ENCODE measurements at places on chromosomes 2 and 18. TPM values are rescaled to one million over a fixed set of nuclear protein-coding genes. Genes with fewer than 3 reads are reported as not detected.

Gene STPG4
- not detected for total RNA-seq

- no peaks in the 10 kb centered on the region for H3K27me3 ChIP-seq
- no peak for DNase-seq
- no peak overlapping the region for H3K4me3 ChIP-seq
- no peak overlapping the region for H3K27ac ChIP-seq
- no peaks in the 10 kb centered on the region for H3K4me1 ChIP-seq
Measured at GRCh38 chr2:224801360-224801759, 85.2 kb upstream of the CCDC195 start.

DNA sequence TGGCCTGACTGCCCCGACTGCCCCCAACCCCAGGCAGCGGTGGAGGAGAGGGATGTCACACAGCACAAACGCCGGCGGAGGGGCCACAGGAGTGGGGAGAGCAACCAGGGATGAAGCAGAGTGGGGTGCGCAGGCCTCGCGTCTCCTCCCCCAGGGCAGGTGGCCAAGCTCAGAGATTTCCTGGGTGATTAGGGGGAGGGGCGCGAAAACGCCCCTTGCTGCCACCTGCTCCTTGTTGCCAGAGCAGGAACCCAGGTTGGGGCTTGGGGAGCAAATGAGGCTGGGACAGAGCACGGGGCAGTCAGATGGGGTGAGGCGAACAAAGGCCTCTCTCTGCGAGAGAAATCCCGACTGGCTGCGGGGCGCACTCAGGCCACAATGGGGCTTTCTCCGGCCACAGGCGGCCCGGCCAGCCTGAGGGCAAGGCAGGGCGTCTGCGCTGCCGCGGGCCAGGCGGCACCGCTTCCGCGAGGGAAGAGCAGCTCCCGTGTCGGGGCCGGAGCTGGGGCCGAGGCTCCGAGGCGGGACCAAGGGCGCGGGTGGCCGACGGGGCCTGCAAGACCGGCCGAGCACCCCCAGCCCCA lies 11.5 kb downstream of the TEX44 start:
- DNase-seq, result no peak
- peak overlapping the region; percentile 94 for H3K27ac ChIP-seq
- H3K4me1 ChIP-seq, result peaks cover 70% of the 10 kb centered on the region
- H3K4me3 ChIP-seq, result peak overlapping the region; percentile 64

Gene AKAIN1
- total RNA-seq, result not detected

DNA sequence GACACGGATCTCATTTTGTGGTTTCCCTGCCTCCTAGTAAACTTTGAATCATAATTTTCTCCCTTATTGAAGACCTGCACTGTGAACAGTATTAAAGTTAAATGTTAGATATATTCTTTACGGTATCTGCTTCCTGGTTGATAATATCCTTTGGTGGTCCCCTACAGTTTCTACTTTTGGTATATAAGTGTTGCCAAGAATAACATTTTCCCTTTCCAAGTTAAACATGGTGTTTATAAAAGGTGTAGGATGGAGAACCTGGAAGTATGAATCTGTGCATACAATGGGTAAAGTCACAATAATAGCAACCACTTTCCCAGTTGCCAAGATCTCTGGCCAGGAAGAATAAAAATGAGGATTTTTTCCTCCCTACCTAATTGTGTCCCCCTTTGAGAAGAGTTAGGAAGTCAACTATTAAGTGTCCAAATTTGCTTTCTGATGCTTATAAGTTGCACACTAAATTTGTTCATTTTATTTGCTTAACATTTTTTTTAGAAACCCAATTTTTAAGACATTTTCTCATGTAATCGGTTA lies 201.0 kb upstream of the STK17B start:
- no peak overlapping the region for H3K4me3 ChIP-seq
- peaks cover 14% of the 10 kb centered on the region for H3K4me1 ChIP-seq
- H3K27me3 ChIP-seq, result no peaks in the 10 kb centered on the region
- peak overlapping the region; percentile 37 for H3K27ac ChIP-seq

Gene DIPK1C
- 0.50 TPM for total RNA-seq

Gene ID2
- 149 TPM for total RNA-seq

DNA sequence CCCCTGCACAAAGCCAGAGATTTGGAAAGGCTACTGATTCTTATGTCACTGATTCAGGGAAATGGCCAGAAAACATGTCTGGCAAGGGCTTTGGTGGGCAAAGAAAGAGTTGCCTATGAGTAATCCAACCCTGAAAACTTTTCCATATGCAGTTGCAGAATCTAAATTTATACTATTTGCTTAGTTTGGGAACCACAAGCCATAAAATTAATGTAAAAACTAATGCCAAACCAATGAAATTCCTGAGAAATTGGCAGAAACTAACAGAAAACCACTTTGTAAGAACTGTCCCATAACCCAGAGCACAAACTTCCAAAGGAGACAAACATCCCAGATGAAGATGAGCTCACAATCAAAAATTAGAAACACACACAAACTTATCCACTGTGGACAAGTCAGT lies 48.8 kb downstream of the TCF4 start:
- H3K36me3 ChIP-seq, result no peaks in the 10 kb centered on the region
- H3K27ac ChIP-seq, result no peak overlapping the region
- H3K27me3 ChIP-seq, result no peaks in the 10 kb centered on the region
- no peak for DNase-seq

DNA sequence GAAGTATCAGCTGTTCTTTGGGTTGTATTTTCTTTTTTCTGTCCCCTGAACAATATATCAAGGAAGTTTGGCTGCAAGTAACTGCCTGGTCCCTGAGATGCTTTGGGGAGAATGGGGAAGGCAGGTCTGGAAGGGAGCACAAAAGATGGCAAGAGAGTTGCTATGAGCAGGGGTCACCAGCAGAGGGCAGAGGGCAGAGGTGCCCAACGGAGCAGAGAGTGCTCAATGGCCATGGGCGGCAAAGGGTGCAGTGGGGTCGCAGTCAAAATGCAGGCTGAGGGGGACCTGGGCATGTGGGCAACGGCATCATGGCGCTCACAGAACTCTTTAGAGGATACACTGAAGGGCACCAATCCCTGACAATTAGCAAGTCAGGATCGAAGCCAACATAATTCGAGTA lies 107.7 kb upstream of the ATP8B1 start:
- H3K4me3 ChIP-seq, result no peak overlapping the region
- no peaks in the 10 kb centered on the region for H3K4me1 ChIP-seq
- H3K36me3 ChIP-seq, result no peaks in the 10 kb centered on the region
- no peak for DNase-seq

- H3K4me1 ChIP-seq, result no peaks in the 10 kb centered on the region
- H3K27me3 ChIP-seq, result no peaks in the 10 kb centered on the region
- H3K4me3 ChIP-seq, result no peak overlapping the region
- no peak overlapping the region for H3K27ac ChIP-seq
- DNase-seq, result no peak
- peaks cover 98% of the 10 kb centered on the region for H3K36me3 ChIP-seq
Measured at GRCh38 chr2:60794271-60794863, 38.3 kb downstream of the PAPOLG start.

Gene EVA1A
- total RNA-seq, result 0.69 TPM

DNA sequence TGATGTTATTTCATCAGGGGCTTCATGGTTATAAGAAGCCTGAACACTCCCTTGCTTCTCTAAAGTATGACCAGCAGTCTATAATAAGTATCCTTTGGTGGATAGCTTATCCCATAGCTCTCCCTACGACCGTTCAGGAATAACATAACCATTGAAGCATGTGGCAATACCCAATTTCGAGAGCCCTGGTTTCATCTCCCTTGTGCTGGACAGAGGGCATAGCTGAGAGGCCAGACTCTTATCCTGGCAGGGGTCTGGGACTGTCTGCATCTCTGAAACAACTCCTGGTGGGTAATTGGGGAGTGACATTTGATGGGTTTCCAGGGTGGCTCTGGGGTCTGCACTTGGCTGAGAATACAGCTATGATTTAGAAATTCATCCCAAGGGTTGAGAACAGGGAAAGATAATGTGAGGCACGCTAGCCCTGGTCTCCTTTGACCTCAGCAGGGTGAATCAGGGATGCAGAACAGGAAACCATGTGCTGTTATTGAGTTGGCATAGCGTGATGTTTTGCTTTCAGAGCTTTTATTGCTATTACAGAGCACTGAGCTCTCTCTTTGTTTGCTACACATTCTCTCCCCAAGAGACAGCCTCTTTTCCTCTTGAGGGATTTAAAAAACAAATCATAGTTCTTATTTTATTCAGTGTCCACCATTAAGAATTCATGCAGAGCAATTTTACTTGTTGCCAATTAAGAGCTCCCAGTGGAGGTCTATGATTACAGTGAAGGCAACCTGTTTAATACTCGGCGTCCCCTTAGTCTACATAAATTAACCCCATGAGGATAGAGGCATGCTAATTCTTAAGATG lies 274.5 kb downstream of the NCKAP5 start:
- no peaks in the 10 kb centered on the region for H3K4me1 ChIP-seq
- no peak overlapping the region for H3K4me3 ChIP-seq
- DNase-seq, result no peak
- no peaks in the 10 kb centered on the region for H3K27me3 ChIP-seq
- no peaks in the 10 kb centered on the region for H3K36me3 ChIP-seq

DNA sequence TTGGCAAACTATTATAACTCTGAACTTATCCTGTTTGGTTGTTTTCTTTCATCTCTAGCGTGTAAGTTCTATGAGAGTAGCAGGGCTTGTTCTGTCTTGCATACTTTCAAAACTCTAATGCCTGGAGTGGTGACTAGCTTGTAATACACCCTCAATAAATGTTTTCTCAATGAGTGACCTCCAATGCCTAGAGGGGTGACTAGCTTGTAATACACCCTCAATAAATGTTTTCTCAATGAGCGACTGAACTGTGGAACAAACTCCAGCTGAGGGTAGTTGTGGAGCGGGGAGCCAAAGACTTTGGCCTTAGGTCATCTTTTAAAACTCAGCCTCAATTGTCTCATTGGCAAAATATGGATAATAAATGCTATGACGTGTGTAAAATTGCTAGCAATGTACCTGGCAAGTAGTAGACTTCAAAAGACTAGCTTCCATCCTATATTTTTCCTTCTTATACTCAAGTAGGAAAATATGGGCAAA lies 1.8 kb downstream of the GPD2 start:
- DNase-seq, result no peak
- H3K4me1 ChIP-seq, result peaks cover 27% of the 10 kb centered on the region
- no peak overlapping the region for H3K4me3 ChIP-seq
- no peaks in the 10 kb centered on the region for H3K27me3 ChIP-seq
- no peak overlapping the region for H3K27ac ChIP-seq

DNA sequence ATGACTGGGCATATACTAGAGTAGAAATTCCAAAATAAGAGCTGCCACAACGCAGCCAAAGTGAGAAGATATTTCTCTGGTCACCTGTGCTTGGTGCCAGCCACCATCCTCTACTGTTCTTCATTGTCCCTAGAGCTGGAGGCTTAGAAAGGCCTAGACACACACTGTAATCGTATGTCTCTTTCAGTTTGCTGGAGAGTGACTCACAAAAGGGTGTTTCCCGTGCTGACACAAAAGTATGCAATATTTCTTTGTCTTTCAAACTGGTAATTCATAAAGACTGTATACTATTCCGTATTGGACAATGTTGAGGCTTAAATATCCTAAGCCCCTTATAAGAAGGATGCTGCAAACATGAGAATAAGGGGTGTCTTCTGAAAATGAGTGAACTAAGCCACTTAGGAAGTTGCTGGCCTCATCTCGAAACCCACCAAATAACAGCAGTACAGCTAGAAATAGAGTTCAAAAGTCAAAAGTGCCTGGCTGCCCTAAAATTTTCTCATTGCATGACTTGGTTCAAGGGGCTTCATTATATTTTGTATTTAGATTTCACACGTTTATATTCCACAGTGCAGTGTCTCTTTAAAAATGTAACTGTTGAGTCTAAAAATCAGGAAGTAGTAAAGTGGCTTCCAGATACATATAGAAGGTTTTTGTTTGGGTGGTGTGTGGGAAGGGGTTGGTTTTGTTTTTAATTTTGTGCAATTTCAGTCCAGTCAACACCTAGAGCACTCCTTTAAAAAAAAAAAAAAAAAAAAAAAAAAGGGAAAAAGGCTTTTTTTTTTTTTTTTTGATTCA lies 601.1 kb downstream of the ARHGAP15 start:
- no peaks in the 10 kb centered on the region for H3K4me1 ChIP-seq
- H3K27ac ChIP-seq, result no peak overlapping the region
- DNase-seq, result no peak
- H3K27me3 ChIP-seq, result peaks cover 3% of the 10 kb centered on the region
- no peak overlapping the region for H3K4me3 ChIP-seq

DNA sequence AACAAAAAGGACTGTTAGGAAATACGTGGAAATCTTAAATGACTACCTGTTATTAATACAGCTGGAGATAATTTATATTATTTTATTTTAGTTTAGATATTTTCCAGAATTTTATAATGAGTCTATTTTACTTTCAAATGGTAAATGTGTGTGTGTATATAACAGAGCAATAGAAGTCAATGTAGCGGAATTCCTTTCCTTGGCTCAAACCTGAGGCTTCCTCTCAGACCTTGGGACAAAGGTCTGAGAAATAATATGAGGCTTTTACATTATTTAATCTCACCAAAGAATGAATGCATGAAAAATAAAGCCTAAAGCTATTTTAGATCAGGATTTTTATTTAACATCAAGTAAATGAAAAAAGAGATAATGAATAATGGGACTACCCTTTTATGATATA lies 65.7 kb downstream of the SLC8A1 start:
- peaks cover 16% of the 10 kb centered on the region for H3K4me1 ChIP-seq
- H3K4me3 ChIP-seq, result no peak overlapping the region
- no peak overlapping the region for H3K27ac ChIP-seq
- no peaks in the 10 kb centered on the region for H3K36me3 ChIP-seq

- no peak overlapping the region for H3K4me3 ChIP-seq
- H3K27ac ChIP-seq, result peak overlapping the region; percentile 3
- H3K36me3 ChIP-seq, result no peaks in the 10 kb centered on the region
- DNase-seq, result no peak
Measured at GRCh38 chr2:145185696-145186095, 665.8 kb upstream of the ZEB2 start.

Gene POU3F3
- not detected for total RNA-seq
